ENCODE measurements at places on chromosomes 11 and 22.

DNA sequence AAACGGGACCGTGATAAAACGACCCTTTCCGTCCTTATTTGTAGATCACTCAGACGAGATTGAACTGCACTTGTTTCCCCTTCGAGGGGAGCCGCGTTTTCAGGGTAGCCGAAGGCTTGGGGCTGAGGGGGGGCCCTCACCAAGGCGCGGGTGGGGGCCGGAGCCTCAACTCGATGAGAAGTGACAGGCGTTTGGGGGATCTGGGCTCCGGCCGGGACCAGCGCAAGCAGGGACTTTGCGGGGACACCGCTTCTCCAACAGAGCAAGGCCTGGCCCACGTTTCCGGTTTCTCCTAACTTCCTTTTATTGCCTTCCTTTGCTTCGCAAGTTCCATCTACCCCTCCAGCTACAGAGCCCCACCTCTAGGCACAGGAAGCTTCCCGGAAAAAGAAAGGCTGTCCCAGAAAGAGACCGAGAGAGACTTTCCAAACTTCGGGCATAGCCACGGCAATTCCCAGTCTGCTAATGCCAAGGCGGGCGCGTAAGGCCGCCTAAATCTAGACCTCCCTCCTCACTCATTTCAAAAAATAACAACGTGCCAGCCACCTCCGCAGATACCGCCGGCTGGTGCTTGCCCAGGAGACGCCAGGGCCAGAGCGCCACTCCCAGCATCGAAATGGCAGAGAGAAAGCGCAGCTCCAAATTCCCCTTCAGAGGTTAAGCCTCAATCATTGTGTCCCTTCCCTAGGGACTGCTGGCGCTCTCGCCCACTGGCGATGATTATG lies 6.6 kb downstream of the PAX6 start:
- peak; percentile 79 for DNase-seq

DNA sequence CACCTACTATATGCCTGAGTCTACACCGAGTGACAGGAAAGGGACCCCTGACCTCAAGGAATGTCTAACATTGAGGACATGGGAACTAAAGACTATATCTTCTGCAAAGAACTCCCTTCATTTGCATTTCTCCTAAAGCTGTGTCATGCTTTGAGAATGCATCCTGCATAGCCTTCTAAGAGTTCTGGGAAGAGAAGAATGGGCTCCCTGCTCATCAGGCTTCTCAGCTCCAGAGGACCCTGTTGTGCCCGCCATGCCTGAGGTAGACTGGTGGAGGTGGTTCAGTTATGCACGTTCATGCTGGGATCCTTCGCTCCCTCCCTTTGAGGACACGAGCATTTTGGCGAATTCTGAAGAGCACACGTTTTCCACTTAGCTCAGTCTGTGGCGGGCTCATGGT lies 63.3 kb downstream of the GRIK4 start:
- DNase-seq = no peak

- no peak for DNase-seq
Observed at GRCh38 chr11:43712676-43713075, 32.1 kb downstream of the HSD17B12 start.

DNA sequence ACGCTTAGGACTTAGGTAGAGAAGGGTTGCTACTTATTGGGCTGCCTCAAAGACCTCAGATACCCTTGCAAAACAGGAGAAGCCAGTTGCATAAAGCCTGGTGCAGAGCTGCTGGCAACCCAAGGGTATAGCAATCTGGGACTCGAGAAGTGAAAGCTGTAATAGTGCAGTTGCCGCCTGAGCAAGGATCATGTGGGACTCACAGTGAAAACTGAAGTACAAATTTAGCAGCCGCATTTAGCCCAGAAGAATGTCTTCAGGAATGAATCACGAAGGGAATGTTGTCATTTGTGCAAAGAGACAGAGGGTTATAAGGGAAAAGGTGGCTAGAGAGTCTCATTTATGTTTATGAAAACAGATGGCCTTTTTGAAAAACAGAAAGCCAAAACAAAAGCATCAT lies 267.2 kb downstream of the TENM4 start:
- no peak for DNase-seq

DNA sequence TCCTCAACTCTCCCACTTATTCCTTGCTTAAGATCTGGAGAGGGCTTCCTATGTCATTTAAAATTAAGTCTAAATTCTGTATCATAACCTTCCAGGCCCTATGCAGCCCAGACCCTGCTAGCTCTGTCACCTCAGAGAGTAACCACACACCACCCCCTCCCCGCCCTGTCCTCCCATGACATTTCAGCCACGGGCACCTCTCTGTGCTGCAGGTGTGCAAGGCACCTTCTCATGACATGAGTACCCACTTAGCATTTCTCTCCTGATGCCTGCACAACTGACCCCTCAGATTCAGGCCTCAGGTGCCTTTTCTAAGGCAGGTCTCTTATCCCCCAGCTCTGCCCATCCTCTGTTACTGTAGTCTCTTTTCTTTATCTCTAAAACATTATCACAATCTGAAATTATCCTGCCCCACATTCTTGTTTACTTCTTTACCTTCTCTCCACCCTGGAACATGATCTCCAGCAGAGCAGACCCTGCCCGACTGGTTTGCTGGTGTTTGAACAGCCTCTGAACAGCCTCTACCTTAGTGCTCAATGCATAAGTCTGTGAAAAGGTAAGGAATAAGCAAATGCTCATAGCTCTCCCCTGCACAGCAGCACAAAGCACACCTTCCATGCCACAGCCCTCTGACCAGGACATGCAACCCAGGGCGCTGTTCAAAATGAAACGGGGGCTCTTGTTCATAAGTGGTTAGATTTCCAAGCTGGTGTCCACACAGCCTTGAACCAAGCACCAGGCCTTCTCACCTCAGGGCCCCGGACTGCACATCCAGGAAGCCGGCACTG lies 196.1 kb upstream of the B3GAT1 start:
- DNase-seq = peak; percentile 90

DNA sequence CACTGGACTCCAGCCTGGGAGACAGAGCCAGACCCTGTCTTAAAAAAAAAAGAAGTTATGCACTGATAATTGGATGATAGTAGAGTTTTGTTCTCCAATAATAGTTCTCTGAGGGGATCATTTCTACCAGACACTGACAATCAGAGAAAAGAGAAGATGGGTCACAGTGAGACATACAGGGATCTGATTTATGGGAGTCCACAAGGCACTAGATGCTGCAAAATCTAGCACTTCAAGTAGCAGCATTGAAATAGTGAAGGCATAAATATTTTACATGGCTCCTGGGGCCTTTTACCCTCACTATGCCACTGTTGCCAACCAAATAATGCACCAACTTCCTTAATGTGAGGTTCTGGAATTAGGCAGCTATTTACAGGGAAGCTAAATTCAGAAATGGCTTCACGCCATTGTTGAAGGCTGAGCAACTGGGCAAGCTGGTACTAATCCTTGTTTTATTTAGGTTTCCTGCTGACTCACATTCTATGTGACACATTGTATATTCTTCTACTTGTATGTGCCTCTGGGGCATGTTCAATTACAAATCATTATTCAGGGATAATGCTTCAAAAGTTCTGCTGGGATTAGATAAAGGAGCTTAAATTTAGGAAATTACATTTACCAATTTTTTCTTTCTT lies 38.2 kb upstream of the ABTB2 start:
- no peak for DNase-seq

- DNase-seq = no peak
Observed at GRCh38 chr22:33654173-33654895, 265.9 kb downstream of the LARGE1 start.

GRCh38 chr22:24105013-24105360 lies 76.3 kb upstream of the SUSD2 start:
- no peak for DNase-seq

GRCh38 chr11:115958089-115959000 lies 454.1 kb upstream of the CADM1 start:
- DNase-seq = no peak

DNA sequence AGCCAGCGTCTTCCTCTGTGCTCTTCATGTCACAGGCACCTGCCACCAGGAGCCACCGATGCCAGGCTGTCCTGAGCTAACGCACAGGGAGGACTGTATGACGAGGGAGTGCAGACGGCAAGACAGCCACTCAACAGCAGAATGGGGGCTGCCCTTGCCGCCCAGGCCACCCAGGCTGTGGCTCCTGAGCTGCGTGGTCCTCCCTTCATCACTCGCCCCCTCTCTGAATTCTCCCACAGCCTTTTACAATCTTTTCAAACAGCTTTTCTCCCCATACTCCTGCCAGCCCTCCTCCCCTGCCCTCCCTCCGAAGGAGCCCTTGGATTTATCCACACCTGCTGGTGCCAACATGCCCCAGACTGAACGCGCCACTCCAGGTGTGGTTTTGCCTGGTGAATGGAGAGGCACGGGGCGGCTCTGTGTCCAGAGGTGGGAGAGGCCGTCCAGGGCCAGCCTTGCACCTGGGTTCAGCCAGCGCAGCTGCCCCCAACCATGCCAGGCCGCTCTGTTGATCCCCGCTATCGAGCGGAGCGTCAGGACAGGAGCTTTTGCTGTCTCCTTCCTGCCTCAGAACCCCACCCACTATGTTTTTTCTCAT lies 22.0 kb downstream of the OVOL1 start:
- no peak for DNase-seq

GRCh38 chr11:86487671-86488070 lies 113.0 kb downstream of the CCDC81 start:
- no peak for DNase-seq

GRCh38 chr22:48837341-48837935 lies 990.2 kb downstream of the BRD1 start:
- DNase-seq = no peak

DNA sequence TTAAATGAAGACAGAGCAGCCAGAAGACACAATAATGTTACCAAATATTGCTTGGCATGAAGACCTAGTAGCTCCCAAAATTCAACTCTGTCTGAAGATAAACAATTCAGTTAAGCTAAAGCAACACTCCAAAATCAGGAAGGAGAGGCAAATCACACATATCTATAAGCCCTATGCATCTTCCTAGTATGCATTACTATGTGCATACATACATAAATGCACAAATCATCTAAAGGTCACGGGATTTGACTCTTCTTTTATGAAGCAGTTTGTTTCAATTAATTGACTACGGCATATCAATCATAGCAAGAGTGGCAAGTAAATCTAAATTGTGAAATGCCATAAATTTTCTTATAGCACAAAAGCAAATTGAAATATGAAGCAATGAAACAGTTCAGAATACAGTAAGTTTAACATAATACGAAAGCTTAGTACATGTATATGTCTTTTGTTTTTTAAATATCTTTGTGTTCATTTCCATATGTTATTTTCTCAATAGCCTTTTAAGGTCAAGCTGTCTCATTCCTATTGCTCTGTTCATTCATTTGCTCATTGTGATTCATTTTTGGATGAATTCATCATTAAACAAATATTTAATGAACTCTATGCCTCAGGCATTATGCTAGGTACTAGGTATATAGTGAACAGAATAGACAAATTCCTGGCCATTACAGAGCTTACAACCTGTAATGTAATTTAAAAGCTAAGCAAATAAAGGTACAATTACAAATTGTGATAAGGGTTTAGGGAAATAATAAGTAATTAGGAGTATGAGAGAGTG lies 540.5 kb downstream of the DLG2 start:
- no peak for DNase-seq

DNA sequence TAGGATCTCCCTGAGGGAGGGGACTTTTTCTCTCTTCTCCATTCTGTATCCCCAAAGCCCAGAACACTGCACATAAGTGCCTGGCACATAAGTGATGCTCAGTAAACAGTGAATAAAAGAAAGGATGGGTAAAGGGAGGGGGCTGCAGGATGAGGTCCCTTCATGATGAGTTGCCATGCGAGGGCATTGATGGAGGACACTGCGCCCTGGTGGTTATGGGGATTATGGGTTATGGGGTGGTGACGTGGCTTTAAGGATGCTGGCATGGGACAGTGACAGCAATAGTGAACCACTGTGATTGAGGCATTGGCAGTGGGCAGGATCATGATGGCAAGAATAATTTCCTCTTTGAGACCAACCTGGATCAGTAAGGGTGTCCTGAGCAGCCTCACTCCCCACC lies 43.9 kb upstream of the LRRC32 start:
- no peak for DNase-seq

DNA sequence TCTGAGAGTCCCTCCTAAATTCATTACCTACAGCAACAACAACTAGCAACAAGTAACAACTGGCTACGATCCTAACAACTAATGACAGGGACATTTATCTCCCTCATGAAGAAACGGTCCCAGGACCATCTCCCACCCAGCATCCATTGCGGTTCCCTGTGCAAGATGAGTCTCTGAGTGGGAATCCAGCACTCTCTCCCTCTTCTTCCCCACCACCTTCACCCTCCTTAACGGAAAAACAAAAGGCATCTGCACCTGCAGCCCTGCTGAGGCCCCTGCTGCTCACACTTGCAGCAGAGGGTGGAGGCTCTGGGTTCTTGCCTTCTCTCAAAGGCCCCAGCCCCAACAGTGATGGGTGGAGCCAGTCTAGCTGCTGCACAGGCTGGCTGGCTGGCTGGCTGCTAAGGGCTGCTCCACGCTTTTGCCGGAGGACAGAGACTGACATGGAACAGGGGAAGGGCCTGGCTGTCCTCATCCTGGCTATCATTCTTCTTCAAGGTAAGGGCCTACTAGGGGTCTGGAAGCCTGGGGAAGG lies at the start of gene CD3G:
CD3G (plus strand) TSS at position 364 of the 535 bp plus-strand sequence; CDS start at position 444, 80 bp downstream.
- DNase-seq = peak; percentile 89

GRCh38 chr11:13765886-13766285 lies 97.4 kb downstream of the FAR1 start:
- no peak for DNase-seq

DNA sequence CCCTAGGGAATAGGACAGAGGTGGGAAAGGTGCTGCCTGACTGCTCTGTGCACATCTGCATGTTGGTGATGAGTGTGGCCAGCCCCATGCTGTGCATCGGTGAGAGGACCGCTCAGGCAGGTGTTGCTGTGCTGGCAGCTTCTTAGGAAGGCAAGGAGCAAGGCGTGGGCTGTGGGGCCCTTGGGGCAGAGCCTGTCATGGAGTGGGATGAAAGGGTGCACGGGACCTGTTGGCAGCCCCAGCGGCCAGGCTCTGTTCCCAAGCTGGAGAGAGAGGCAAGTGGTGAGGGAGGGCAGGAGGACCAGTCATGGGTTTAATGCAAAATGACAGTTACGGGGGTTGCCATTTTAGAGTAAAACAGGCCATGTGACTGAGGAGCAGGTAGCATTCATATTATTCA lies 78.3 kb downstream of the ZBTB16 start:
- DNase-seq = no peak

- no peak for DNase-seq
Observed at GRCh38 chr22:21940521-21940920, 12.1 kb downstream of the PPM1F start.

GRCh38 chr11:110046775-110047380 lies 46.3 kb upstream of the ZC3H12C start:
- no peak for DNase-seq
